ENCODE measurements at places on chromosomes 6 and 20.

DNA sequence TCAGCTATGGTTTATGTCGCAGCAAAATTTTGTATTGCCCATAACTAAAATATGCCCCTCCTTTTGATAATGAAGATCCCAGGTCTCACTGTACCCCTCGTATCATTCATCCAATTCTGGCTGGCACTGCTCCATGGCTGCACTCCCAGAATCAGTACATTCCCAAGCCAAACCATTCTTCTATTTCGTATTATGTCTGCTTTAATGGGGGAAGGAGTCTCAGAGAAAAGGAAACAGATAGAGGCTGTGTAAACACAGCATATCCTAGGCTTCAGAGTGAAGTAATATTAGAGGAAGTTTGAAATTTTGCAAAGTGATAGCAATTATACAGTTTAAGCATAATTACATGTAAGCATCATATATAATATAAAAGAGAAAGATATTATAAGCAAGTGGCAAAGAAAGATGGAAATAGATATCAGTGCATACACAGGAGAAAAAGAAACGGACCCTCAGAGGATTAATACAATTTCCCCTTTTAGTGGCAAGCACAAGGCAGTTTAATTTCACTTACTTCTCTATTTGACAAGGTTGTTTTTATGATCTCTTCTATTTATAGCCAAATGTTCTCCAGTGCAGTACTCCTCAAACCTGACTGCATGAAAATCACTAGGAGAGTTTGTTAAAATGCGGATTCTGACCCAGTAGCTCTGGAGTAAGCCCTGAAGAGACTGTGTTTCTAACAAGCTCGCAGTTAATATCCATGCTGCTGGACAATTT, 56.5 kb upstream of the TENT5A start:
- no peak for DNase-seq

DNA sequence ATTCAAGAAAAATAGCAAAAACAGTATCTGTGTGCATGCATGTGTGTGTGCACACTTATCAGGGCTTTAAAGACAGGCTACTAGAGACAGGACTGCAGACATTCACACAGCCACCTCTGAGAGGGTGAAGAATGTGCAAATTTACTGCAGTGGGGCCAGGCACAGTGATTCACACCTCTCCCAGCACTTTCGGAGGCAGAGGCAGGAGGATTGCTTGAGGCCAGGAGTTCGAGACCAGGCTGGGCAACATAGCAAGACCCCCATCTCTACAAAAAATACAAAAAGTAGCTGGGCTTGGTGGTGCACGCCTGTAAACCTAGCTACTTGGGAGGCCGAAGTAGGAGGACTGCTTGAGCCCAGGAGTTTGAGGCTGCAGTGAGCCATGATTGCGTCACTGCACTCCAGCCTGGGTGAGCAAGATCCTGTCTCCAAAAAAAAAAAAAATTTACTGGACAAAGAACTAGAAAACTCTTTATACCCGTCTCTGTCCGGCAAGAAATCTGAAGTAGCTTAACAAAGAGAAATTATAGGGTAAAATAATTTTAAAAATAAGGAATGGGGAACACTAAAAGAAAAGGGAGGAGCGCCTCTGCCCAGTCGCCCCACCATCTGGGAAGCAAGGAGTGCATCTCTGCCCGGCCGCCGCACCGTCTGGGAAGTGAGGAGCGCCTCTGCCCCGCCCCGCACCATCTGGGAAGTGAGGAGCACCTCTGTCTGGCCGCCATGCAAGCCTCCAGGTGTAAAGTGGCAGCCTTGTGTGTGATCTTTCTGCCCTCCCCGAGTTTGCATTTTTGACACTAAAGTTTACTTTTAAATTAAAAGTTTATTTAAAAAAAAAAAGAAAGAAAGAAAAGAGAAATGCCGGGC, 105.1 kb downstream of the ZMYND8 start:
- DNase-seq, result no peak

GRCh38 chr20:37152284-37152683, 26.8 kb upstream of the RPN2 start:
- DNase-seq, result no peak

DNA sequence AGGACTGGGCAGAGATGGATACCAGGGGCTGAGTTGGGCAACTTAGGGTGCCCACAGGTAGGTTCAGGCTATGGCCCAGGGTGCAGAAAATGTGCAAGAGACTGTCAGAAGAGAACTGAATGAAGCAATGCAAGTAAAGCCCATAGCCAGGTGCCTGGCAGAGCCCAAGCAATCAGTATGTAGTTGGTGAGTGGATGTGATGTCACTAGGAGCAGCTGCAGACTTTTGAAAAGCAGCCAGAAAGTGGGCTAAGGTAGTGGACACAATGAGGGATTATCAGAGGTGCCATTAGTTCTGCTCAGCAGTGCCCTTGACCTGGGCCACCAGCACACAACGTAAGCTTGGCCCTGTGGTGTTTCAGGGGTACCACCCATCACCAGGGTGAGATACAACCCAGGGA, 135.3 kb downstream of the SOBP start:
- no peak for DNase-seq

- no peak for DNase-seq
Observed at GRCh38 chr20:1940581-1940980, 45.4 kb downstream of the SIRPA start.

DNA sequence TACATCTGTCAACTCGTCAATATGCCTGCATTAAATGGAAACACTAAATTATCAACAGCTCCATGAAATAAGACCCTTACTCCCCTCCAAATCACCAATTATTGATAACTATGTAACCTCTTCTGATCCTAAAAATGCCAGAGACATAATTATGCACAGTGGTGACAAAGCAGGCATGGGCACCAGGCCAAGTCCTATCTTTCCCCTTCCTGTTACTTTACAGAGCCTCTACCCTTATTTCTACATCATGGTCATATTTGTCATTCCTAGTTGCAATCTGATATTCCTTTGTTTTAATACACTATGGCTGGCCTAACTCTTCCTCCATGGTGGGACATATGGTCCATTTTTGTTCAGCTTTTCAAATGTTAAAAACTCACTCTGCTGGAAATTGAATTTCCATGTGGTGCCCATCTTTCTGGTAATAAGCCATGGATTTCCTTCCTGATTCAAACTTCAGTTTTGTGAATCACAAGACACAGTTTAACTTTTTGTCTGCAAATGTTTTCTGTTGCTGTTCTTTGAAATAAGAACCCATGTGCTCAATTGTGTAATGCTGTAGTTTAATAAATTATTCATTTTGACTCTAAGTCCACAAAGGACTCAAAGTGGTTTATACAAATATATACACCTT, 41.8 kb upstream of the ARFGEF2 start:
- no peak for DNase-seq

GRCh38 chr6:166775180-166775922, 148.3 kb upstream of the RPS6KA2 start:
- DNase-seq, result peak; percentile 79

GRCh38 chr6:116145803-116146675, 20.1 kb upstream of the COL10A1 start:
- no peak for DNase-seq

DNA sequence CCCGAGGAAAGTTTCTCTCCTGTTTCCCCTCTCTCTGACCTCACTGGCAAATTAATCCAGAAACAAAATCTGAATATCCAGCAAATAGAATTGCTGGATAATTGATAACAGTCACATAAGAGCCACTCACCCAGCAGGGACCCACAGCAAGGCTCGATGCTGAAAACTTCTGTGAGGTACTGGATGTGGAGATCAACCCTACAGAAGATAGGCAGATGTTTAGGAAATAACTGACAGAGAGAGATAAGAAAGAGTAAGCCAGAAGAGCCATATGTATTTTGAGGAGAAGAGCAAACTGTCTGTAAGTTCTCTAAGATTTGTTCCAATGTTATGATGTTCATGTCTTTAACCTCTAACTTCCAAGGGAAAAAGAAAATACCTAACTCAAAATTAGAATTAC, 59.7 kb downstream of the PKHD1 start:
- no peak for DNase-seq

GRCh38 chr6:142518126-142518525, 216.3 kb downstream of the ADGRG6 start:
- no peak for DNase-seq

DNA sequence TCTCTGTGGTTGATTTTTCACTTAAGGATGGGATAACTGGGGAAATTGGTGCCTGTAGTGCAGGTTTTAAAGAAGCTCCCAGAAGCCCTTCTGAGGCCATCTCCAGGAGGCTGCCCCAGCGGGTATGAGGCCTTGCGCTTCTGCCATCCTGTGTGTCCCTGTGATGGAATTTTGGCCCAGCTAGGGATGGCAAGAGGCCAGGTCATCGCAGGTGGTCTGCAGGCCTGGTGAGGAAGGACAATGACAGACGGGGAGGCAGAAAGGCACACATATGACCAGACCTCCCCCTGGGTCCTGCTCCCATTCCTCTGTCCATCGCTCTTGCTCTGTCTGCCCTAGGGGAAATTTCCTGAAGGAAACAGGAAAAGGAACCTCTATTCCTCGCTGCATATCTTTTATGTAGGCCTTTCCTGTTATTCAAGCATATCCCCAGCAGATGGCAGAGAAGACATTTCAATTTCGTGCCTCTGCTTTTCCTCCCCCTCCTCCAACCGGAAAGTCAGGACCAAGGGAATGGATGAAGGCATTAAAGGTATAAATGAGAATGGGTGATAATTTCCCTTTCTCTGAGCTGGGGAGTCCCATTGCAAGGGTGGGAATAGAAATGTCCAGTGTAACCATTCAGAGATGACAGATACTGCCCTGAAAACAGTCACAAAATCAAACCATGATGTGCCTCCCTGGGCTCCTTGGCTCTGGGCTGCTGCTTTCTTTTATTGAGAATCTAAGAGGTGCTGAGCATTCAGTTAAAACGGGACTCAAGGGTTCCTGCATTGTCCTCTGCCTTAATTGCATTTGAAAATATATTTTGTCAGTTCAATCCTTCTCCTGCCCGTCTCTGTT, 17.6 kb upstream of the HLA-F start:
- DNase-seq, result peak; percentile 58

- no peak for DNase-seq
Observed at GRCh38 chr6:44041461-44042260, 85.6 kb downstream of the MRPL14 start.

- DNase-seq, result no peak
Observed at GRCh38 chr6:148617530-148617929, 129.3 kb upstream of the UST start.

DNA sequence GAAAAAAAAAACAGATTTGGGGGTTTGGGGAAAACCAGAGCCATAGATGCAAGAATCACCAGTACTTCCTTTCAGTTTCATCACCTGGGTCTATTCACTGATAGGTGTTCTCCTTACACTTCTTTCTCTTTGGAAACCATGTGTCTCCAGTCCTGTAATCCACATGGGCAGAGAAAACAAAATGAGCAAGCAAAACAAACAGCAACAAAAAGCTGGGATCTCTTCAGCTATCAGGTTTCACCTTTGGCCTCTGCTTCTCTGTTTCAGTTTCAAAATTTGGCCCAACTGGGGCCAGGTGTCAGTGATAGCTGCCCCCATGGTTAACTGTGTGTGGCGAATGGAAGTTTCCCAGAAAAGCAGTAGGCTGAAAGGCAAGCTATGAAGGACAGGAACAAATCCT, 220.0 kb upstream of the THBS2 start:
- DNase-seq, result no peak

GRCh38 chr6:141174932-141175331, 957.8 kb upstream of the GJE1 start:
- no peak for DNase-seq

DNA sequence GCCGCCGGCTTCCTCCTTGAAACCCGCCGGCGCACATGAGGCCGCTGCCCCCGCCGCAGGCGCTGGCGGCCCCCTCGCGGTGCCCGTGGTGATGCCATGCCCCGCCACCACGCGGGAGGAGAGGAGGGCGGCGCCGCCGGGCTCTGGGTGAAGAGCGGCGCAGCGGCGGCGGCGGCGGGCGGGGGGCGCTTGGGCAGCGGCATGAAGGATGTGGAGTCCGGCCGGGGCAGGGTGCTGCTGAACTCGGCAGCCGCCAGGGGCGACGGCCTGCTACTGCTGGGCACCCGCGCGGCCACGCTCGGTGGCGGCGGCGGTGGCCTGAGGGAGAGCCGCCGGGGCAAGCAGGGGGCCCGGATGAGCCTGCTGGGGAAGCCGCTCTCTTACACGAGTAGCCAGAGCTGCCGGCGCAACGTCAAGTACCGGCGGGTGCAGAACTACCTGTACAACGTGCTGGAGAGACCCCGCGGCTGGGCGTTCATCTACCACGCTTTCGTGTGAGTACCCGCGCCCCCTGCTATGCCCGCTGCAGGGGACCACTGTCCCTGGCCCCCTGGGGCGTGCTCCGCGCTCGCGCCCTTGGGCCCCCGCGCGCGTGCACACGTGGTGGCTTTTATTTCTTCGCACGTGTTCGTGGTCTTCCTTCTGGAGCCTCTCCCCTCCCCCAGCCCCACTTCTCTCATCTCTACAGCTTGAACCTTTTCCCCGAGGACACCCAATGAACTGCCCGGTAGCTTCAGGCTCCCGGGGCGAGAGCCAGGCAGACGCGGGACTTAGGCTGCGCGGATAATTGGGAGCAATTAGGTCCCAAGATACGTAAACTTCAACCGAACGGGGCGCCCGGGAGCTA, 453 bp downstream of the KCNQ5 start:
- DNase-seq, result peak; percentile 52

DNA sequence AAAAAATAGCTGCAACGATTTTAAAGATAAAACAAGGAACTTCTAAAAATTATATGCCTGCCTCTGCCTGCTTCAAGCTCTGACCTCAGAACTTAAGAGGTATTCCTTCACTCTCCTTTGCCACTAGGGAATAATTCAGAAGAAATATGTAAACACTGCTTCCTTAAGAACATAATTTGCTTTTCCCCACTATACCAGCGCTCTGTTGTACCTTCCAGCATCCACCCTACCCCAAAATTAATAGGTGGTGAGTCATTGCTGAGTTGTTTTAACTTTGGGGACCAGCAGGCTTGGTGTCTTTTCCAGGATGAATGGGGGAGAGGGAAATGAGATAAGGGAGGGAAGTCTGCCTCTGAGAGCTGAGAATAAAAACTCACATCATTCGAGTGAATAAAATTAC, 107.7 kb upstream of the ATXN1 start:
- no peak for DNase-seq

- no peak for DNase-seq
Observed at GRCh38 chr6:13478525-13478966, 8.9 kb downstream of the GFOD1 start.
